ENCODE measurements at places on chromosomes 3 and 15.

DNA sequence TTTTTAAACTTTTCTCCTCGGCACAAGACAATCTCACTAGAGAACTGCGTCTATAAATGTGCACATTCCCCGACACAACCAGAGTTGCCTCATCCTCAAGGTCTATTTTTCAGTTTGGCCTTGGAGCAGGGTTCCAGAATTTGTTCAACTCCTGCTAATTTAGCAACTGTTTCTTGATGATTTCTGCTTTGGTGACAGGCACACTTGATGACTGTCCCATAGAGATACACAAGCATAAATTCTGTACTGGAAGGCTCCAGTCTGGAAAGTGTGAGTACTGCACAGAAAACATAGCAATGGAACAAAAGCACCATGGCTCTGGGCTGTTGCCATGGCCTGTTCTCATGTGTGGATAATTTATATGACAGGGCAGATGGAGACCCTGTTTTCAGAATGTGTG lies 379.6 kb upstream of the PDZRN3 start:
- DNase-seq = no peak

DNA sequence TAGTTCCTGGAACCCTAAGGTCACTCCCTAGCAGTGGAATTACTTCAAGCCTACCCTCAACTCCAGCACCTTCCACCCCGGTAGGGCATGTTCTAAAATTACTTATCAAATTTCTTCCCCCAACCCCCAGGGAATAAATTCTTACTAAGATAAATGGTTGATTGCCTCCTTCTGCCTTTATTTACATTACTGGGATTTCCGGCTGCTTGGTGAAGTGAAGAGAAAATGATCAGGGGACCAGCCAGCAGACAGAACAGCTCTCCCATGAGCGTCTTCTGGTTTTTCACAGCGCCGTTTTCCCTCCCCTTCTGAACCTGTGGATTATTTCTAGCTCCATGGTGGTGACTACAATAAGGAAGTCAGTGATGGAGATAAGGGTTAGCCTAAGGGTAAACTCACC lies 521.5 kb upstream of the PPP2R3A start:
- DNase-seq = no peak

- no peak for DNase-seq
Observed at GRCh38 chr3:156460206-156460611, 94.7 kb downstream of the SSR3 start.

GRCh38 chr15:66707310-66708082 lies 5.5 kb downstream of the SMAD6 start:
- no peak for DNase-seq

DNA sequence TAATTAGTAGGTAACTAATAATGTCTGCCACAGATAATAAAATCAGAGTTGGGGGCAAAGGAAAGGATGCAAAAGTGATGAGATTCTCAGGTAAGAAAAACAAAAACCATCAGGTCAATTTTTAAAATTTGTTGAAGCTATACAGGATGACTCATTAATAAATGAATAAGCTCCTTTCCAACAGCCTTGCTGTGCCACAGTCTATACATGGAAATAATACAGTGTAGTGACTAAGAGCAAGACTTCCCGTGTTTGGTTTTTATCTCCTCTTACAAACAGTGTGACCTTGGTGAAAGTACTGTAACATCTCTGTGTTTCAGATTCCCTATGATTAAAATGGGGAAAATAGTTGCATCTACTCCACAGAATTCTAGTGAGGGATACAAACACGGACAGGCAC lies 331.6 kb downstream of the PYDC2 start:
- DNase-seq = no peak

DNA sequence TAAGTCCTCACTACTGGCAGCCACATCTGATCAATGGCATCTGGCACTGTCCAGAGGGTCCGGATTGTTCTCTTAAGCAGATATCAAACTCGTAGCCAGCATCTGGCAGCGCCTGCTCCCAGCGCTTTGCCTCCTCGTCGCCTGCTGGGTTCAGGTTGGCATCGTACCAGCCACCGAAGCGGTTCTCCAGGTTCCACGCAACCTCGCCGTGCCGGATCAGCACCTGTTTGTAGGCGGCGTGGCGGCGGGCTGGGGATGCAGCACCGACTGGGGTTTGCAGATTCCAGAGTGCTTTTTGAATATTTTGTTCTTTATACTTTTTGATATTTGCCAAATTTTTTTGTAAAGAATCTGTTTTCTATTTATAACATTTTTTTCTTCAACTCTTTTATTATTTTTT lies 111.6 kb downstream of the NR2F2 start:
- no peak for DNase-seq

- peak; percentile 58 for DNase-seq
Observed at GRCh38 chr15:68553994-68554720, 24.6 kb upstream of the CORO2B start.

DNA sequence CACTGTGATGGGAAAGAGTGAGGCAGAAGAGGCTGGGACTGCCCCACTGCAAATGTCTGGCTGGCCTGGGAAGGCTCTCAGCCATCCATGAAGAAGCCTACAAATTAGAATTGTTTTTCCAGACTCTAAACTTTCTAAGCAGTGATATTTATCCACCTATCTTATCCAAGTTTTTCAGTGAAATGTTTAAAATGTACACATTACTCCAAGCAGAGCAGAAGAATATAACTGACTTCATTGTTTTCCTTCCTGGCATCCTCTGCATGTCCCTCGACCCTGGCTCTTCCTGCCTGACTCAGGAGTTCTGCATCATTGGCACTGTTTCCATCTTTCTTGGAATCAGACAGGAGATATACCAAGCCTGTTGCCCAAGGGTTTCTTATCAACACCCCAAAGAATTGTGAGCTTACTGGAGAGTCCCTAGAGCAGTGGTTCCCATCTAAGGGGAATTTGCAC lies 401.5 kb upstream of the PROK2 start:
- no peak for DNase-seq

DNA sequence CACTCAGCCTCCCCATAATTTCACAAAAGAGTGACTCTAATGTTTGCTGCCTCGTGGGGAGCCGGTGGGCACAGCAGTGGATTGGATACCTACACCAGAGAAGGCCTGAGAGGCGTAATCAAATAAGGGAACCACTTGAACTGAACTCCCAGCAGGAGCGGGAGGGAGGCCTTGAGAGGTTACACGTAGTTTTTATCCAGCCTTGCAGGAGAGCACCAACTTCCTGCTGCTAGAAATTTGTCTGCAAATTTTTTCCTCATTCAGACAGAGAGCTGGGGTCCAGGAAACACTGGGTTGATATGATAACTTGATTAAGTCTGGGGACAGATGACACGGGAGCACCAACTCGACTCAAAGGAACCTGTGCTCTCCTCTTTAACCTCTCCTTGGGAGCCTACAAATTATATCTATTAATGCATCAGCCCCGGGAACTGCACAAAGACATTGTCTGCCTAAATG lies 69.8 kb downstream of the HES1 start:
- DNase-seq = peak; percentile 49

GRCh38 chr3:134904776-134905646 lies 110.0 kb downstream of the EPHB1 start:
- no peak for DNase-seq

DNA sequence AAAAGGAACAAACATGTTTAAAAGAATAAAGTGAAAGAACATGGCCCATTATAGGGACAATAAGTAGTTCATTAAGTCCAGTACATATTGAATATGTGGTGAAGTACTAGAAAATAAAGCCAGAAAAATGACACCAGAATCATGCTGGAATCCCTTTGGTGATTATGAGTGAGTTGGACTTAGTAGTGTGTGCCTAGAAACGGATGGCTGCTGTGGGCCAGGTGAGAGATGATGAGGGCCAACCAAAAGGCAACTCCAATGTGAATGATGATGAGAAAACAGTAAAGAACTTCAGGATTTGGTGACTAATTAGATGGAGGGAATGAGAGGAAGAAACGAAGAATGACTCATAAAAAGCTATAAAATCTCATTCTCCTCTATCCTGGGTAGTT lies 3.3 kb downstream of the CRYGS start:
- no peak for DNase-seq

GRCh38 chr3:171532294-171532693 lies 72.1 kb upstream of the TNIK start:
- no peak for DNase-seq

GRCh38 chr3:33062866-33063265 lies 34.1 kb downstream of the GLB1 start:
- DNase-seq = no peak

- no peak for DNase-seq
Observed at GRCh38 chr3:161413127-161413854, 42.0 kb upstream of the SPTSSB start.

GRCh38 chr3:13174011-13174802 lies 101.0 kb upstream of the IQSEC1 start:
- no peak for DNase-seq

GRCh38 chr3:52633786-52634185 lies 51.9 kb downstream of the PBRM1 start:
- no peak for DNase-seq

DNA sequence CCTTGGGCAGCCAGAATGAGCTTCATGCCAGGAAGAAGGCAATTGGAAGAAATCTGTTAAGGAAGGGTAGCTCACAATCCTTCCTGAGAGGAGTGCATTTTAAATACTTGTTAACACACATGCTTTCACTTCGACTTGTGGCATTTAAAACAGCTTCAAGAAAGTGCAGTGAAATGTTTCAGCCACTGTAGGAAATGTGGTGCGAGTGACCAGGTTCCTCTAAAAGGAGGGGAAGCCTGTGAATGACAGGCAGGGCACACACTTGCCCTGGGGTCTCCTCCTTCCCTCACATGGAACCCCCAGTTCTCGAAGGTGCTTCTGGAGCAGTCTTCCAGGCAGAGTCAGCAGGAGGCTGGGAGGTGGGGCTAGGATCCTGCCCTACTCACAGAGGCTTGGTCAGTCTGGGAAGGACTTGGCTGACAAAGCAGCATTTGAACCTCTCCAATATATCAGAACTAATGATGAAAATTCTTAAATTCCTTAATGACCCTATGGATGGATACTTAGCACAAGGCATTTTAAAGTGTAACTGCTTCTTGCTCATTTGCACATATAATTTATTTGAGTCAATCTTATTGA lies 358.6 kb downstream of the CHST2 start:
- DNase-seq = no peak

GRCh38 chr15:91023720-91024119 lies 1.3 kb upstream of the VPS33B start:
- DNase-seq = no peak
